Right atrium auricular region (tissue), 2 donors: ENCODE measurements at places on chromosomes 5 and 9. TPM values are rescaled to one million over a fixed set of nuclear protein-coding genes. Genes with fewer than 3 reads are reported as not detected.

The RXRA gene
- total RNA-seq, result 50.8 TPM

The SLC36A3 gene
- not detected for total RNA-seq

The PCDHGA9 gene
- total RNA-seq, result 3.7 TPM

The OBP2B gene
- not detected for total RNA-seq

The TTC23L gene
- total RNA-seq, result 0.28 TPM

The SOHLH1 gene
- not detected for total RNA-seq

DNA sequence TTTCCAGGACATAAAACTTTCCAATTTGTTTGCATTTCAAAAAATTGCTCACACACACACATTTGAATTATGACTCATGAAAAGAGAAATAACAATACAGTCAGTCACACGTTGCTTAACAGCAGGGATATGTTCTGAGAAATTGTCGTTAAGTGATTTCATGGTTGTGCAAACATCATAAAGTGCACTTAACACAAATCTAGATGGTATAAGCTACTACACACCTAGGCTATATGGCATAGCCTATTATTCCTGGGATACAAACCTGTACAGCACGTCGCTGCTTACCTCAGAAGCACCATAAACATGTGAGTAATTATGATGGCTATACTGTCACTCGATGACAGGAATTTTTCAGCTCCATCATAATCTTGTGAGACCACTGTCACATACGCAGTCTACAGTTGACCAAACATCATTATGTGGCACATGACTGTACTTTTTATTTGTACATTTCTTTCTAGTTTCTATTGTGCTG lies 378.2 kb downstream of the ACTL7B start:
- no peak for DNase-seq

GRCh38 chr9:85137696-85138095 lies 468.2 kb downstream of the NTRK2 start:
- DNase-seq, result no peak

DNA sequence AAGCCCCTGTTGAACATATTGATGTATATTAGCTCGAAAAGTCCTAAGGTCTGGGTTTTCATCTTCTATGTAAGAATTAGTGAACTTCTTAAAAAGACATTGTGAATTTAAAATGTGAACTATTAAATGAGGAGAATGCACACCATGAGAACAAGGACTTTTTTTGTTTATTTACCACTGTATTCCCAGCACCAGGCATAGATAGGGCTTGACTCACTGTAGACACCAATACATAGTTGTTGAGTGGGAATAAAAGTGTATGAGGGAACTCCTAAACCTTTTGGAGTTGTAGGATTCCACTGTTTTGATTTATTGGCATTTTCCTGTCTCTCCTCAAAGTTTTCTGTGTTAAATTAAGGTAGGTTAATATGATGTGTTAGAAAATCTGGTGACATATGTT lies 40.3 kb downstream of the NNT start:
- DNase-seq, result no peak

DNA sequence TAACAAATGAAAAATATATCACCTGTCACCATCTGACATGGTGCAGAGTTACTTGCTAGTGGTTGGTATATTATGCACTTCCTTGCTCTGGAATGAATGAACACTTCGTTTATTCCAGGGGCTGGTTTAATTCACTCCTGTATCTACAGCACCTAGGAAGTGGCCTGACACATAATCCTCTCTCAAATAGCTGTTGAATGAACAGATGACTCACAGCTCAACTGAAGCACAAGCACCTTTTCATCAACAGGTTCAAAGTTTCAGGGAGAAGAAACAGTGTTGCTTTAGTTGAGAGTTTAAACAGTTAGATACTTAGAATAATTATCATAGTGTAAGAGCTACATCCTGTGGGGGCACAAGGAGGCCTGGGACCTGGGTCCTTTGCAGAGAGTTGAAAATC lies 135.0 kb upstream of the DAP start:
- no peak for DNase-seq

DNA sequence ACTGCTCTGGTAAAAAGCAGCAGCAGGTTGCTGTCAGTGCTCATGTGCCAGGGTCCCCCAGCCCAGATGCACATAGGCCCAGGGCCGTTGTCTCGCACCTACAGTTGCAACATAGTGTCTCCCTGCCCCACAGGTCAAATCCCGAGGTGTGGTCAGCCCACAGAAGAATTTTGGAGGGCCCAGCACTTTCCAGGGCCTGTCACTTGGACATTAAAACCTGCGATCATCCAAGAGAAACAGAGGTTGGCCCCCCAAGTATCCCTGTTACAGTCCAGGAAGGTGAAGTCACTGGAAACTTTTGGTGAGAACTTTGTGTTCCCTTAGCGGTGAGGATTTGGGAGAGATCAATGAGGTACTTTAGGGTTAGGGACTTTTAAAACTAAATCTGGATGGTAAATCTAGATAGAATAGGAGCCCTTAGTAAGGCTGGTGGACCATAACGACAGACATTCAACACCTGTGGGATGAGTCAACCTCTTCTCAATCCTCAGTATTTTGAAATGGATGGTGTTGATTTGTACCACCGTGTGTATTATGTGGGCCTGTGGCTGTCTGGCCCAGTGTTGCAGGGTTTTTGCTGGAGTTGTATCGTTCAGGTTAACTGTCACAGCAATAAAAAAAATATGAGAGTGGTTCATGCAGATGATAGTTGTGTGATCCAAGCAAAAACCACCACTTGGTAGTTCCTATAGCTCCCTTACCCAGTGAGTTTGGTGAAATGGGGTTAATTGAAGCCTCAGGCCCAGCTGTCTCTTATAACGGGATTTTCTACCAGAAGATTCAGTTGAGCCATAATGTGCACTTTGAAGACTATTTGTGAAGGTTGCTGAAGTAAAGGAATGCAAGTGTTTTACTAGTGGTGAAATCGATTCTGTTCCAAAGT lies 19.2 kb downstream of the OR2S2 start:
- DNase-seq, result no peak

DNA sequence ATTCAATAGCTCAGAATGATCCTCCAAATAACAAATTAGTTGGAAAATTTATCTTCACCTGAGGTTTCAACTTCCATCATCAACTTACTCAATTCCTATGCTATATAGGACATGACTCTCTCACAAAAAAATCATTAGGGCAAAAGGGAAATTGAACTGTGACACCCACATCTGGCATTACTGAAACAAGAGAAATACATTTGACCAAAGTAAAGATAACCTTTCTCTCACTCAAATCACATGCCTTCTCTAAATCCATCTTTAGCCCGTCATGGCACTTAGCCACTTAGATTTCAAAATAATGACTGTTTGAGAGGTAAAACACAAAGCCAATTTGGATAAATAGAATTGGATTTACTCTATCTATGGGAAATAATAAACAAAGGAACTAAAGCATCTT lies 126.4 kb downstream of the ADAMTS6 start:
- no peak for DNase-seq

DNA sequence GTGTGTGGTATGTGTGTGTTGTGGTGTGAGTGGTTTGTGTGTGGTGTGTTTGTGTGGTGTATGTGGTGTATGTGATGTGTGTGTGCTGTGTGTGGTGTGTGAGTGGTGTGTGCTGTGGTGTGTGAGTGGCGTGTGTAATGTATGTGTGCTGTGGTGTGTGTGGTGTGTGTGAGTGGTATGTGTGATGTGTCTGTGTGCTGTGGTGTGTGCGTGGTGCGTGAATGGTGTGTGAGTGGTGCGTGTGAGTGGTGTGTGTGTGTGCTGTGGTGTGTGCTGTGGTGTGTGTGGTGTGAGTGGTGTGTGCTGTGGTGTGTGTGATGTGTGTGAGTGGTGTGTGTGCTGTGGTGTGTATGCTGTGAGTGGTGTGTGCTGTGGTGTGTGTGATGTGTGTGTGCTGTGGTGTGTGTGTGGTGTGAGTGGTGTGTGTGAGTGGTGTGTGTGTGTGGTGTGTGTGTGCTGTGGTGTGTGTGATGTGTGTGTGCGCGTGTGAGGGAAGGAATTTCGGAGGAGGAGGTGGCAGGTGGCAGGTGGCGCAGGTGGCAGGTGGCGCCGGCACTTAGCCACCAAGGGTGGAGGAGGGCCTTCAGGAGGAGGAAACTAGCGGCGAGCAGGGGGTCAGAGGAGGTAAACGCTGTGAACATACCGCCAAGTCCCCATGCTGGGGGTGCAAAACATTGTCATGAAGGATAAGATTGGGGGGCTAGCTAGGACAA lies 191.8 kb downstream of the MELK start:
- DNase-seq, result no peak

DNA sequence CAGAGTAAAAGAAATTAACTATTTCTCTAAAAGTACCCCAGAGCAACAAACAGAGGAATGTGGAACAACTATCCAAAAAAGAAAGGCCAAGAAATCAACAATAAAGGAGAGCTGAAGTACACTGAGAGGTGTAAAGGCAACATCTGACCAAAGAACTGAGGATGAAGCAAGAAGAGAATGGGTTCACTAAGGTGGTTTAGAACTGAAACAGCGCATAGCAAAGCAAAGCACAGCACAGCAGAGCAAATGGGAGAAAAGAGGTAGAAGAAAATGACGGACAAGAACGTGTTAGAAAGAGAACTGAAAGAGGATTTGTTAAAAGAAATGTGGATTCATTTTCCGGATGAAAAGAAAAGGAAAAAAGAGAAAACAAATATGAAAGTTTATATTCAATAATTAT lies 25.8 kb downstream of the RFX3 start:
- DNase-seq, result no peak

- DNase-seq, result no peak
Observed at GRCh38 chr9:96203867-96204501, 98.0 kb downstream of the HSD17B3 start.

GRCh38 chr9:129762985-129763926 lies 10.4 kb upstream of the PTGES start:
- DNase-seq, result peak; percentile 74

- DNase-seq, result no peak
Observed at GRCh38 chr5:58491216-58491892, at the start of gene GAPT. TSS of gene GAPT (plus strand) at chr5:58491435. CDS start at chr5:58494537, 3,102 bp downstream.

DNA sequence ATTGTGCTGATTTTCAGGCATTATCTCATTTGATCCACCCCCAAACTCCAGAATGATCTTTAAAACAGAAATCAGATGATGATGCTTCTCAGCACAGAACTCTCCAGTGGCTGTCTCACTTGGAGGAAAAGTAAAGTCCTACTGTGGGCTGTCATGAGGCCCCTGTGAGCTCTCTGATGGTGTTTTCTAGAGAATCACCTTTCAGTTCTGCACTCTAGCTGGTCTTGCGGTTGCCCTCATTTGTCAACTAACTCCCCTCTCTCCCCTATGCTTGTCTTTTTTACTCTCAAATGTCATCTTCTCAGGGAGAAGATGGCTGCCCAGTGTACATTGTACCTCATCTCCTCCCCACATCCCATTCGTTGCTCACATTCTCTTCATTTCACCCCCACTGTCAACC lies 295.8 kb downstream of the MLLT3 start:
- DNase-seq, result no peak

- peak; percentile 66 for DNase-seq
Observed at GRCh38 chr5:140114341-140115185, 654 bp downstream of the PURA start.

- DNase-seq, result no peak
Observed at GRCh38 chr5:95352691-95353090, 38.5 kb upstream of the FAM81B start.

DNA sequence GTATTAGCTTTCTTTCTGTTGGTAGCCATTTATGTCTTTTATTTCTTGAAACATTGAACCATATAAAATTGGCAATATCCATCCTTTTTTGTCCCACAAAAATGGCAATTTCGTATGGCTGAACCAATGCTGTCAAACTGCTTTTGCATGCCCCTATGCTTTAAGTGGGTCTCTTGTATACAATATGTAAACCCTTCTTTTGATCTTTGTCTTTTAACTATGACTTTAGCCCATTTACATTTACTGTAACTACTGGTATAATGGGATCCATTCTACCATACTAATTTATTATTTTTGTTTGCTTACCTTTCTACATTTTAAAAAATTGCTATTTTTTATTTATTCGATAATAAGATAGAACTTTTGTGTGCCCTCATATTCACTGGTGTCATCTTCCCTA lies 93.4 kb downstream of the TENT4A start:
- DNase-seq, result no peak

- DNase-seq, result no peak
Observed at GRCh38 chr9:80305136-80305535, 733.4 kb downstream of the TLE4 start.

- no peak for DNase-seq
Observed at GRCh38 chr5:82748688-82749460, 328.3 kb downstream of the TMEM167A start.
